ENCODE measurements at places on chromosomes 3 and 15.

DNA sequence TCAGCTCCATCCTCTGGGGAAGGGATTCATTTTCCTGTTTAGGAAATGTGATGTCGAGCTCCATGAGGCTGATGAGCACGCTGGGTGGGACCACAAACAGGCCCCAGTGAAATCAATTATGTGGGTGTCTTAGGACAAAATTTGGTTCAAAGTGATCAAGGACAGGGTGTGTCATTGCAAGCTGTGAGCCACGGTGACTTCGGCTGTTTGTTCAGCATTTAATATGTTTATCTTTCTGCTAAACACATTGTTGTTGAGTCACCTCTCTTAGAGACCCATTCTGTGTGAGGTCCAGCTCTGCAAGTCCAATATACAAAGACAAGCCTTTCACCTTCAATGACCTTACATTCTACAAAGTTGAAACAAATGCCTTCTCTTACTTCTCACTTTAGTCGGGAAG is 41.3 kb downstream of the SSR3 start:
- DNase-seq, result no peak

GRCh38 chr15:42059661-42060476 is 34.5 kb downstream of the PLA2G4D start:
- peak; percentile 58 for DNase-seq

GRCh38 chr3:193865896-193866480 is 270.0 kb upstream of the HES1 start:
- no peak for DNase-seq

GRCh38 chr15:48143856-48144255 is 23.1 kb downstream of the SLC24A5 start:
- DNase-seq, result no peak

DNA sequence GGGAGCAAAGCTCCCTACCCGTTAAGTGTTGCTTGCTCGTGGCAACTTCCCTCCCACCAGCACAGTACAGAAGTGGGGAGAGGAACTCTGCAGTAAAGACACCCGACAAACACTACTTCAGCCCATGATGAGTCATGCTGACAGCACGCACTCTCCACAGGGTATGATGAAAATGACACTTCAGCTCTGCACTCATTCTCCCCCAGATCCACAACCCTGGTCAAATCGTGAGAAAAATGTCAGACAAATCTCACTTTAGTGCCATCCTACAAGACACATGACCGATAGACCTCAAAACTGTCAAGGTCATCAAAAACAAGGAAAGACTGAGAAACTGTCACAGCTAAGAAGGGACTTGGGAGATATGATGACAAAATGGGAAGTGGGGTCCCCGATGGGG is 278.9 kb downstream of the OCA2 start:
- DNase-seq, result no peak

- DNase-seq, result peak; percentile 14
These were observed 34.5 kb downstream of the RASGRP1 start for GRCh38 chr15:38530113-38530512.
